Activated CD4-positive, alpha-beta T cell treated with anti-CD3 and anti-CD28 coated beads, Interleukin-2, amount 50 U/mL, for 1 hour (primary cell): ENCODE measurements at places on chromosomes 7 and 10.

DNA sequence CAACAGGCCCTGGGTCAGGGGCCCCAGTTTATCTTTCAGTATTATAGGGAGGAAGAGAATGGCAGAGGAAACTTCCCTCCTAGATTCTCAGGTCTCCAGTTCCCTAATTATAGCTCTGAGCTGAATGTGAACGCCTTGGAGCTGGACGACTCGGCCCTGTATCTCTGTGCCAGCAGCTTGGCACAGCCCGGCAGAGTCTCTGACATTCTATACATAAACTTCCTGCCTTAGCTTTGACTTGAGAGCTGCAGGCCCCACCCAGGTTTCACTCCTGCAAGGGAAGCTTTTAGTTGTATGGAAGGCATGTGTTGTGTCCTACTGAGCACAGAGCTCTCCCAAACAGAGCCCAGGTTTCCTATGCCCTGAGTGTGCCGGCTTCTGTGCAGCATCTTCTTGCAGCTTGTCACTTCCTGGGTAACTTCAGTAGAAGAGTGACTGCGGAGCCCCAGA is 205.6 kb upstream of the PRSS58 start:
- no peak for DNase-seq

GRCh38 chr7:134414109-134414508 is 44.8 kb downstream of the AKR1B1 start:
- DNase-seq: no peak

DNA sequence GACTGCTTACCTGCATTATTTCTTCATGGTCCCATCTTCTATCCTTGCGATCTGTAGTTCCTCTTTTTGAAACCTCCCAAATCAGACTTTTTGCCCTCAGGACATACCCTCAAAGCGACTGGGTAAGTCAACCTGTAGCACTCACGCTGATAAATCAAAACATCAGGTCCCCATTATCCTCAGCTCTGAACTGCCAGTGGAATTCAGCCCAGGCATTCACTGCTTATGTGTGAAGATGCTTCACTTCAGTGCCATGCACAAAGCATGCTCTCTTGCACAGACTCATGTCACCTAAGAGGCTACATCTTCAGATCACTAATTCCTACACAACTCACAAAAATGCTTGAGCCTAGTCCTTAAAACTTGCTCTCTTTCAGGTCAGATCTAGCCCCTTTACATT is 283.6 kb upstream of the KLF6 start:
- DNase-seq: no peak

- DNase-seq: no peak
These were observed 383.1 kb upstream of the VSTM2A start for GRCh38 chr7:54159088-54159487.

GRCh38 chr10:86596266-86596665 is 58.1 kb upstream of the OPN4 start:
- no peak for DNase-seq

GRCh38 chr10:94286901-94287300 is 75.8 kb downstream of the NOC3L start:
- no peak for DNase-seq

GRCh38 chr7:125391921-125392320 is 462.3 kb upstream of the POT1 start:
- no peak for DNase-seq

DNA sequence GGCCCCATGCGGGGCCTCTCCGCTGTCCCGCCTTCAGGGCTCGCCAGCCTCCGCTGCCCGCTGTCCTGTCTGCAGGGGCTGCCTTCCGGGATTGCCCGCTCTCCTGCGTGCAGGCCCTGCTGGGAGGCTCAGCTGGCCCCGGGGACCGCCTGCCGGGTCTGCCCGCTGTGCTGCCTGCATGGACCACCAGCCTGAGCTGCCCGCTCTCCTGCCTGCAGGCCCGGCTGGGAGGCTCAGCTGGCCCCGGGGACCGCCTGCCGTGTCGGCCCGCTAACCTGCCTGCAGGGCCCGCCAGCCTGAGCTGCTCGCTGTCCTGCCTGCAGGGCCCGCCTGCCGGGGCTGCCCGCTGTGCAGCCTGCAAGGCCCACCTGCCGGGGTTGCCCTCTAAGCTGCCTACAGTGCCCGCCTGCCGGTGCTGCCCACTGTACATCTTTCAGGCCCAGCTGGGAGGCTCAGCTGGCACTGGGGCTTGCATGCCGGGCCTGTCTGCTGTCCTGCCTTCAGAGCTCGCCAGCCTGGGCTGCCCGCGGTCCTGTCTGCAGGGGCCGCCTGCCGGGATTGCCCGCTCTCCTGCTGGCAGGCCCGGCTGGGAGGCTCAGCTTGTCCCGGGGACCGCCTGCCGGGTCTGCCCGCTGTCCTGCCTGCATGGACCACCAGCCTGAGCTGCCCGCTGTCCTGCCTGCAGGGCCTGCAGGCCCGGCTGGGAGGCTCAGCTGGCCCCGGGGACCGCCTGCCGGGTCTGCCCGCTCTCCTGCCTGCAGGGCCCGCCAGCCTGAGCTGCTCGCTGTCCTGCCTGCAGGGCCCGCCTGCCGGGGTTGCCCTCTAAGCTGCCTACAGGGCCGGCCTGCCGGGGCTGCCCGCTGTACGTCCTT is 165.1 kb downstream of the GLRX3 start:
- peak; percentile 50 for DNase-seq

DNA sequence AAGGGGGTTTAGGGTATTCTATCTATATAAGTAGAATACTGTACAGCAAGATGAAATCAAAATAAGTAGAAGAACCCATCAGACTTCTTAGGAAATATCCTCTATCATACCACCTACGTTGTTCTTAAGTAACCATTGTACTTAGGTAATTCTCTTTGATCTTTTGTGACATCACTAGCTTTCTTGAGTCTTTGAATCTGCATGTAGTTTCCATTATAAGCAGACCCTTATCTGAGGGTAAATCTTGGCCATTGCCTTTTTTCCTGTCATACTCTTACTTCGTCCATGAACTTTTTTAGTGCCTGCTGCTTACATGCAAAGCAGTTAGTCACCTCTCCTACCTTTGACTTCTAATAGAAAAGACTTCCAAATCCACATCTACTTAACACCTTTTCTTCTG is 49.0 kb downstream of the WAC start:
- no peak for DNase-seq

GRCh38 chr7:86012971-86013370 is 630.7 kb upstream of the GRM3 start:
- DNase-seq: no peak

GRCh38 chr10:132687181-132687892 is 98.6 kb downstream of the NKX6-2 start:
- DNase-seq: no peak

GRCh38 chr7:134120405-134120804 is 6.7 kb upstream of the LRGUK start:
- DNase-seq: no peak

- DNase-seq: no peak
These were observed 14.1 kb downstream of the CXCL12 start for GRCh38 chr10:44370731-44371248.

DNA sequence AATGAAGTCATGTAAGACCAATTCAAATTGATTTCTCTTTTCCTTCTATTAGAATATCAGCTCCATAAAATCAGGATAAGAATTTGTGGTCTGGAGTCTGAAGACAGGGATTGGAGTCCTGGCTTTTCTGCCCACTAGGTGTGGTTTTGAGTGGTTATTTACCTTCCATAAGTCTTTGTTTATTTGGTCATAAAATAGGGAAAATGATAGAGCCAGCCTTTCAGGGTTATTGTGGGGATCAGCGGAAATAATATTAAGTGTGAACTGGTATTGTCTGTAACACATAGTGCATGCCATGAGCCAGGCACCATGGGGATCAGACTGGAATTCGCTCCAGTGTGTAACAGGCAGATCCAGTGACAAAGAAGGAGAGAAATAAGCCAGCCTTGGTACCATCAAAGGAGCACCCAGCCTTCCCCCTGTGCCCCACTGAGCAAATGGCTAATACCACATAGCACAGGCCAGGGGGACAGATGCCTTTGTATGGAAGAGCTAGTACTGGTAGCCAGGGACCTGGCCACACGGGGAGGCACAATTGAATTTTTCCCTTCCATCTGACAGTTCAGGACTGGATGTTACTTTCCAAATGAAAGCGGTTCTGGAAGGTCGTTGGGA is 509.7 kb upstream of the PODXL start:
- DNase-seq: no peak

DNA sequence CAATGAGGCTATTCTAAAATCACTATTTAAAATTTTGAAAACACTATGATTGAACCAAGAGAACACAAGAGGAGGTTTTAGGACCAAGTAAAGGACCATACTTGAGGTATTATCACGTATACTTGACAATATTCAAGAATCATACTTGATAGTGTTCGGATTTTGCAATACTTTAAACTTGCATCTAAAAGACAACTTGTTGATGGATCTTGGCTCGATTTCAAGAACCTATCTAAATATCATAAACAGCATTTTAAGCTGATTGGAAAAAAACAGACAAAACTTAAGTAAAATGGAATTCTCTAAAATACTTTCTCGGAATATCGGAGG is 1.3 kb downstream of the NAMPT start:
- no peak for DNase-seq

DNA sequence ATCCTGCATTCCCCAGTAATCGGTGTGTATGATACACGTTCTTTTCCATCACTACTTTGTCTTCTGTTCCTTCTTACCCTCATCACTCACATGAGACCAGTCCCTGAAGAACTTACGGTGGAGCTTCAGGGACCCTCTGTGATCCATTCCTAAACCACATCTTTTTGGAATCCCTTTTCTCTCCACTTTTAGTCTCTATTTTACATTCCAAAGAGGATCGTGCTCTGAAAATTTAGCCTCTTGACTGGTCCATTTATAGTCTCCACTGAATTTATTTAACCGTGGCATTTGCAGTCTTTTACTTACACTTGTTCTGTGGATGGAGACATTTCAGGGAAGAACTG is 109.1 kb downstream of the NT5C2 start:
- DNase-seq: no peak

DNA sequence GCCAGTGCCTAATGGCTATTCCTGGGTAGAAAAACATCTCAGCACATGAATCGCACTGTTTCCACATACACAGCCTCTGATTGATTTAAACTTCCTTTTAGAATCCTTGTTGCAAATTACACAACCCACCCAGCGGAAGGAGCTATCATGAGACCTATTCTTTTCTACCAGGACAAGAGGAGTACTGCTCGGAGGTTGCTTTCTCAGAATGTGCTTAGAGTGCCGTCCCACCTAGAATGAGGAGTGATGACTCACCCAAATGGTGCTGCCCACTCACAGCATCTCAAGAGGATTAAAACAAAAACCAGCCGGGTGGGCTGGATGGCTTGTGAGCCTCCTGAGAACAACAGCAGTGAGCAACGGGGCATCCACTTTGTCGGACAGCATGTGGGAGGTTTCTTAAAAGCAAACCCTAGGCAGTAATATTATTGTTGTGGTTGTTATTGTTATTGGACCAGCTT is 128.9 kb downstream of the DGKI start:
- DNase-seq: no peak

GRCh38 chr10:45160271-45160670 is 155.1 kb downstream of the OR13A1 start:
- DNase-seq: no peak

DNA sequence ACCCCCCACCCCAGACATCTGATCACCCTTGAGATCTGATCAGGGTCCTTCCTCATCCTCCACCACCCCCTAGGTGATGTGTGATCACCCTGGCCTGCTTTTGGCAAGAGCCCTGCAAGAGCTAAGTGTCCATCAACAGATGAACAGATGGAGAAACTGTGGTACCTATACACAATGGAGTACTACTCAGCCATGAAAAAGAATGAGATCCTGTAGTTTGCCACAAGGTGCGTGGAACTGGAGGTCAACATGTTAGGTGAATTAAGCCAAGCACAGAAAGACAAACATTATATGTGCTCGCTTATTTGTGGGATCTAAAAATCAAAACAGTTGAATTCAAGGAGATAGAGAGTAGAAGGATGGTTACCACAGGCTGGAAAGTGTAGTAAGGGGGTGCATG is 209.1 kb downstream of the USP6NL start:
- no peak for DNase-seq

DNA sequence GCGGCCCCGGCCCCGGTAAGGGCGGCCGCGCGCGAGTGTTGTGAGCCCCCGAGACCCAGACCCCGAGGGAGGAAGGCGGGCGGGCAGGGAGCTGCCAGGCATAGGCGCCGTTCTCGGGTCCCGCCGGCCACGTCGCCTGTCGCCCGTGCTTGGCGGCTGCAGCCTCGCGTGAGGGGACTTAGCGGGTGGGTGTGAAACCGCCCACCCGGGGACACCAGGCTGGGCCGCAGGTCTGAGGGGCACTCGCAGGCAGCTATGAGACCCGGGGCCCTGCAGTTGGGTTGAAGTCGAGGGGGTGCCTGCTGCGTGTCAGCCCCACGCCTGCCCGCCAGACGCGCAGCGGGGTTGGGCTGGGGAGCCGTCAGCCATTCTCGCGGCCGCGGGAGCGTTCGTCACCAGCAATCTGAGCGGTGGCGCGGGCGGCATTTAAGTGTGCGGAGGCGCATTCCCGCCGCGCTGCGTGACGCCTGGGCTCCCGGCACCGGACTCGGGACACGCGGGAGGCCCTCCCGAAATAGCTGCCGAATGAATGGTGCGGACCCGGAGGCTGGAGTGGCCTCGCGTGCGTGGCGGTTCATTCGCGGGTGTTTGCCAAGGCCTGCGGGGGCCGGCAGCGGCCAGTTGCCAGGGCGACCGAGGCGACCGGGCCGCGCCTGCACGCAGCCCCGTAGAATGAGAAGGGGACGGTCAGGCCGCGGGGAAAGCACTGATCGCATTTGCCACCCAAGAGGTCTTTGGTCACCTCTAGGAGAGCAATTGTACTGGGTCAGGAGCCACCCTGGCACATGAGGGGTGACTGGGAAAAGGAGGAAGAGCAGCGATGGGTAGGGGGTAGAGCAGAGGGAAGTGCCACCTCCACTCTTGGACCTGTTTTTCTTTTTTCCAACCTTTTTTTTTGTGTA is 750 bp downstream of the ZNF398 start:
- peak; percentile 65 for DNase-seq

- no peak for DNase-seq
These were observed 21.4 kb downstream of the POT1 start for GRCh38 chr7:124908259-124908658.

DNA sequence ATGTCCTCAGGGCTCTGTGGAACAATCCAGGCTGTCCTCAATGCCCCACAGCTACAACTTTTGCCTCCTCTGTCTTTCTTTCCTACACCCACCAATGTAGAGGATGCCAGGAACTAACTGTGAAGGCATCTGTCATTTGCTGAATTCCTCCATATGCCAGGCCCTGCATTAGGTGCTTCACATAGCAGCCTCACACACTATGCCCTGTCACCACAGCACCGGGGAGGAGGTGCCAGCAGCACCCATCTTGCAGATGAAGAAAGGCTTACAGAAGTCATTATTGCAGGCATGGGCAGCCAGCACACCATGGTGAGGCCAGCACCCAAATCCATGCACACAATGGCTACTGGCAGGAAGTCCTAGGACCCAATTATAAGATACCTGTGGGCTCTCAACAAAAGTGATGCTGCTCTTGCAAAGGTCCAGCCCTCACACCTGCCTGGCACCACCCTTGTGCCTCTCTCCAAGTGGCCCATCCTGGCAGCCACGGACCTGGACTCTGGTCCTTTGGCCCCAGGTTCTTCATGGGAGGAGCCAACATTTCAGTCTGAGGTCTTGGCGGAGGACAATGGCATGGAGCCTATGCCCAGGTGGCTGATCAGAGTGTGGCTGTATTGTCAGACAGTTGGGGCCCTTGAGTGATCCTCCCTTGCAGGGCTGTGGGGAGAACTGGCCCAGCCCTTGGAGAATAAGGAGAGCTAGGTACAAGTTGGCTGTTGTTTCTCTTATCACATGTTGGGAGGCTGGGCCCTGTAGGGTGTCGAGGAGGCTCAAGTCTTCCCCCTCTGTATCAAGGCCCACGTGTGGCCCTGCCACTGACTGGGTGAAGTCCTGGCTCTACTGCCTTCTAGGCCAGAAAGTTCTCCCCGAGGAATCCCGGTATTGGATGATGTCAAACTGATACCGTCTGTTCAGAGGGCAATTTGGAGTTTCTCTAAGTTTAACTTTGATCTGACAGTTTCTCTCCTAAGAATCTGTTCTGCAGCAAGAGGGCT is 14.4 kb upstream of the MYL7 start:
- DNase-seq: no peak
